ENCODE measurements at places on chromosomes 1 and 21.

DNA sequence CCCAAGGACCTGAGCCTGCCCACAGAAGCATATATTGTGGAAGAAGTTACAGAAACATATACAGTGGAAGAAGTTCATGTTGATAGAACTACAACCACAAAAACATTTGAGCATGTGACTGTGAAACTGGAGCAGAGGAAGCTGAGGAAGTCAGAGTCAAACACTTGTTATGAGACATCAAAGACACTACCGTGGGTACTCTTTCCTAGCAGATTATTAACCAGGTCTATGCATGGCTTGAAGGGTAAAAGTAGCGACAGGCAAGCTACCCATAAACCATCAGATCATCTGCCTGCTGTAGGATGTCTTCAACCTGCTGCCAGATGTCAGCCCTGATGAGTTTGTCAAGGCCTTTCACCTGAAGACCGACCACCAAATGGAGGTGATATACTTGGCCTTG lies 35.8 kb downstream of the IVNS1ABP start:
- DNase-seq = peak; percentile 77

DNA sequence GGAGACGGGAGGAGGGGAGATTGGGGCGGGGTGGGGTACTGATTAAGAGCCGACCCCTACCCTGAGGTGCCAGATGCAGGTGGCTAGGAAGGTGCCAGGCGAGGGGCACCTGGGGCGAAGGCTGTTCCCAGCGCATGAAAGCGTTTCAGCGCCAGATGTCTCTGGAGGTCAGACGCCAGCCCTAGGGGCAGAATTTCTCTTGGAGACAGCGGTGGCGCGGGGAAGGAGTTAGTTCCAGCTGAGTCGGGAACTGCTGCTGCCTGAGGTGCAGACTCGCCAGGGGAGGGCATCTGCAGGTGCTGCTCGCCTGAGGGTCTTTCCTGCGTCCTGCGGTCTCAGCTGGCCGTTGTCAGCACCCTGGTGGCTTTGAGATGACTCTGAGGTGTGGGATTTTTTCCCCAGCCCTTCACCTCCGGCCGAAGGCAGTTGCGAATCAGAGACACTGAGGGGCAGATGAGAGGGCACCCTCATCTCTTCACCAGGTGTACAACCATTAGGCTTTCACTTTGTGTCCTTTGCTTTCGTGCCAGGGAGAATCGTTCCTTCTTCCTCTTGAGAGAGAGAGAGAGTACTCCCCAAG lies 539 bp downstream of the CGN start:
- DNase-seq = peak; percentile 4

DNA sequence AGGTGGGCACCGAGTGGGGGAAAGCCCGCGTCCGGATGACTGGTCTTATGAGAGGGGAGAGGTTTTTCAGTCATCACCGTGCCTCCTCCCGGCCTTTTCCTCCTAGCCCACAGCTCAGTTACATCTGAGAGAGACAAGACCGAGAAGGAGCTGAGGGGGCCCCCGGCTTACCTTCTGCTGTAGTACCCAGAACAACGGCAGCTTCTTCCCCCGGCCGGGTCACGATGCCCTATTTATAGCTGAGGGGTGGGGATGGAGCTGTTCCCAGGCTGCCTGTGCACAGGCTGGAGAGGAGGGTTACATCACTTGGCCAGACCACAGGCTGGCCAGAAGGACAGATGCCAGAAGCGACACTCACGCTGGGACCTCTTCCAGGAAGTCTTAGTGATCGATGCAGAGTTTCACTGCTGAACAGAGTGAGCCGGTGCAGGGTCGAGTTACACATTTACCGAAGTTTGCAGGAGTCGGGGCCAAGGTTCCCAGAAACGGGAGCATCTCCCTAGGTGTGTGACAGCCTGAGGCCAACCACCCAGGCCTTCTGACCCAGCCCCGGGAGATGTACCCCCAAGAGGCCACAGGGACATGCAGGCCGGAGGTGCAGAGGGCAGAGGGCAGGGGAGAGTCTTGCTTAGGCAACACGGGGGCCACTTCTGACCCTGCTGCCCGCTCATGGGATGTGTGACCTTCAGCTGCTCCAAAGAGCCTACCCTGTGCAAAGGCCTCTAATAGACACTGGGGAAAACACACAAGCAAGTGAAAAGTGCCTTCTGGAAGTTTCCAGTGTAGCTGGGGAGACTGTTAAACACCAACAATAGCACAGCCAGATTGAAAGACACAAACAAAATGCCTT lies at the start of gene AGT:
Gene AGT, minus strand, starts transcription at position 208 of the 850 bp plus-strand sequence. CDS start 3,299 bp downstream, outside the sequence.
- DNase-seq = no peak

DNA sequence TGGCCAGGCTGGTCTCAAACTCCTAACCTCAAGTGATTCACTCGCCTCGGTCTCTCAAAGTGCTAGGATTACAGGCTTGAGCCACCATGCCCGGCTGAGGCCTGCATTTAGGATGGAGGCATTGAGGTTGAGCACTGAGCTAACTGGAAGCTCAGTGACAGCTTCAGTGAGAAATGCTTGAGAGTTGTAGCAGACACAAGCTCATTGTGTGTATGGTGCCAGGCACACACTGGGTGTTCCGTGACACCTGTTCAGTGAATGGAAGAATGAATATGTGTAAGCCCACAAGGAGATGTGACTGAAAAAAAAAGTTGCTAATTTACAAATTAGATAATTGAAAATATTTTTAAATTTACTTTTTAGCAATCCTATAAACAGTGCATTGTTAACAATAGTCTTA lies 21.8 kb downstream of the LURAP1 start:
- no peak for DNase-seq

- DNase-seq = no peak
These were observed 492.0 kb upstream of the RUNX1 start for GRCh38 chr21:35540950-35541638.

GRCh38 chr1:111669268-111669667 lies 49.7 kb downstream of the RAP1A start:
- no peak for DNase-seq

- DNase-seq = no peak
These were observed 934 bp upstream of the MSH4 start for GRCh38 chr1:75795703-75796193.

GRCh38 chr1:10631121-10631810 lies 156.5 kb downstream of the PEX14 start:
- no peak for DNase-seq

- DNase-seq = no peak
These were observed 15.1 kb upstream of the EPB41 start for GRCh38 chr1:28899267-28899666.

DNA sequence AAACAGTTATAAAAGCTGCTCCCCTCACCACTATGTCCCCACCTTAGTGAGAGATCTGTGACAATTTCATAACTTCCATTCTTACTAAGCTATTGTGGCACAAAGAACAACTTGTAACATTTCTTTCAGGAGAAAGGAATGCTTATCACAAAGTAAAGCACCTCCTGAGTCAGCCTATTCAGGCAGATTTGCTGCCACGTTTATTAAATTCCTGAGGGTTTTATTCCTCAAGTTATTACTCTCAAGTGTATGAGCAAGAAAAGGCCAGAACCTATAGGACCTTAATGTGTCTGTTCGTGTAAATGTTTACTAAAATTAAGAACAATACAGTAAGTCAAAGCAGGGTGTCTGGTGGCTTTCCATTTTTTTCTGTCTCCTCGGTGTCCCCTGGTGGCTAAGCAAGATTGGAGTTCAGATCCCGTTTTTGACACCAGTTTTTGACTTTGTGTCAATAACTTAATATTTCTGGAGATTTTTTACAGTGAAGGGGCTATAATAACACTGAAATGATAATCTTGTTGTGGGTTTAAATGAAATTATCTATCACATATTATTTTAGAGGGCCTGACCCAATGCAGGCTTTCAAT lies 1539.6 kb downstream of the BRINP3 start:
- no peak for DNase-seq

DNA sequence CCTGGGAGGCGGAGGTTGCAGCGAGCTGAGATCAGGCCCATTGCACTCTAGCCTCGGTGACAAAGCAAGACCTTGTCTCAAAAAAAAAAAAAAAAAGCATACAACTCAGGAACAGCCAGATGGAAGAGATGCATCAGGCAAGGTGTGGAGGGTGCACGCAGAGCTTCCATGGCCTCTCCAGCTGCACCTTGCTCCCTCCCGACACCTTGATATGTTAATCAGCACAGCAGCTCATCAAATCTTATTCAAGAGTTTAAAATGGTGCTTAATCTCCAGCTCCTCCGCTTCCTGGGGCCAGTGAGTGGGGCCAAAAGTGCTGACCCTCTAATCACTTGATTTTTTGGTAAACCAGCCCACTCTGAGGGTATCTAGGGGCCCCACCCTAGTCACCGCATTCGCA lies 29.3 kb upstream of the FAM89A start:
- DNase-seq = no peak

DNA sequence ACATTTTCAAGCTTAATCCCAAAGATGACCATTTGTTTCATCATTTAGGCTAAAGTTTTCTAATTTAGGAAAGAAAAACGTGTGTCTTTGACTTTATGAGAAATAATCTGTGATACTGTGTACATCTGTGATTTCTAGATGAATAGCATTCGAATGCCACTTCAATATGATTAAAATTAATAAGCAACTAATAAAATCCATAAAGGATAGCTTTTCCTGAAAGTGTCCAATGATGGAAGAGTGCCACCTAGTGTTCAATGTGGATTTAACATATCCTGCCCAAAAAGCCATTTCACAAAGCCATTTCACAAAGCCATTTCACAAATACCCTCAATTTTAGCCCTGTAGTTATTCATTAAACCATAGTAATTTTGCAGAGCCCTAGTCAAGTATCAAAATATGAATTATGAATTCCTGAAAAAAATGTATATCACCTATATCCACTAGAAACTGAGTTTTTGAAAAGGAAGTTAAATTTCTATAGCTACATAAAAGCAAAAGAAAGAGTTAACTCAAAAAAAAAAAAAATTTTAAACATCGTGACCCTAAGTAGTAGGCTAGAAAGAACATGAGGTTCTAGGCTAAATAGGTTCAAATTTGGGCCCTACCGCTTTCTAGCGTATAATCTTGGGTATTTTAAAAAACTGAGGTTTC lies 19.1 kb downstream of the NME7 start:
- DNase-seq = peak; percentile 57

- DNase-seq = no peak
These were observed 588 bp downstream of the NEXN start for GRCh38 chr1:77888781-77889642.

GRCh38 chr1:184764483-184764882 lies 9.8 kb upstream of the EDEM3 start:
- no peak for DNase-seq

DNA sequence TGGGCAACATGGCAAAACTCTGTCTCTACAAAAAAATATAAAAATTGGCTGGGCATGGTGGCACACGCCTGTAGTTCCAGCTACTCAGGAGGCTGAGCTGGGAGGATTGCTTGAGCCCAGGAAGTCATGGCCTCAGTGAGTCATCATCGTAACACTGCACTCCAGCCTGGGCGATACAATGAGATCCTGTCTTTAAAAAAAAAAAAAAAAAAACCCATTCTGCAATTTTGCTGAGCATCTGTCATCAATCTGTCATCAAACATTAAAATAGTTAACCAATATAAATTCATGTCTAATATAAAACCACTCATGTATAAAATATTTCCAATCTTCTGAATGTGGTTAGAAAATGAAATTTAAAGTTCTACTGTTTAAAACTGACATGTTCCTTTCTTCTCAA lies 56.9 kb downstream of the LPAR3 start:
- no peak for DNase-seq

DNA sequence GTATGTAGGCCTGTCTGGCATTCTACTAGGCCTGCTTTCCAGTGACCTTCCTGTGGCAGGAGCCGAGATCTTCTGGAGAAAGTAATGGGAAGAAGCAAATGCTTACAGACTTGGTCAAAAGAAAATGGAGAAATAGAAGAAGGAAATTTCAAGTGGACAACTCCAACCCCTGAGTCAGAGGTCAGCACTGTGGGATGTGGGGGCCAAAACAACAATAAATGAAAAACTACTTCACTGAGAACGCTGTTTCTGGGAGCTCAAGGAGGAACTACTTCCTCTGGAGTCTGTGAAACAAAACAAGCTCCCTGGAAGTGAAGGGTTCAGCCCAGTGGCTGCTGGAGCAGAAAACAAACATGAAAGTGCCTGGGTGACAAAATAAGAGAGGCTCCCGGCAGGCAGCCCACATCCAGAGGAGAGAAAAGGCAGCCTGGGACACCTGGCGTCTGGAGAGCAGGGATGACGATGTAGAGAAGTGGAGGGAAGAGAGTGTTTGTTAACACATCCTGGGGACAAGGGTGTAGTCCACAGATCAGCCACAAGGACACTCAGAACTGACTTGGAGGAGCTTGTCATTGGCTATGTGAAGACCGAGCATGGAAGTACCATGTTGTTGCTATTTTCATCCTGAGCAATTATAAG lies 355.2 kb downstream of the SMYD3 start:
- DNase-seq = no peak

DNA sequence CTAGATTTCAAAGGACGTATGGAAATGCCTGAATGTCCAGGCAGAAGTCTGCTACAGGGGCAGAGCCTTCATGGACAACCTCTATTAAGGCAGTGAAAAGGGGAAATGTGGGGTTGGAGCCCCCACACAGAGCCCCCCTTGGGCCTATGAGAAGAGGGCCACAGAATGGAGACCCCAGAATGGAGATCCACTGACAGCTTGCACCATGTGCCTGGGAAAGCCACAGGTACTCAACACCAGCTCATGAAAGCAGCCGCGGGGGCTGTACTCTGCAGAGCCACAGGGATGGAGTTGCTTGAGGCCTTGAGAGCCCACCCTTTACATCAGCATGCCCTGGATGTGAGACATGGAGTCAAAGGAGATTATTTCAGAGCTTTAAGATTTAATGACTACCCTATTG lies 108.7 kb downstream of the DMRTB1 start:
- no peak for DNase-seq

DNA sequence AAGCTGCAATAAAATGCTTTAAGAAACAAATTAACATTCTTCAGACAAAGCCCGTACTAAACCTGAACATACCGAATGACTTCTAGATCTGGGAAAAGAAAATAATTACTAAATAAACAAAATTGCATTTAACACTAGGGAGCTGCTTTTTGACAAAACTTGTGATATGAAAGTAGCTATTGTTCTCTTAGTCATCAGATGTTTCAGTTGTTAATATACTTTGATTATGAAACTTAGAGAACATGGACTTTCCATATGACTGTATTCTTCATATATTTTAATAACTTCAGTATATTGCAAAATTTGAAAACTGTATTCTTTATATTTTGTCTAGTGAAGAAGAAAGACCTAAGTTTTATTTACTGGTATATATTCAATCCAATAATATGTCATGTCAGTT lies 1262.1 kb downstream of the NCAM2 start:
- DNase-seq = no peak

- no peak for DNase-seq
These were observed 111.6 kb downstream of the SPSB1 start for GRCh38 chr1:9404117-9404914.

- no peak for DNase-seq
These were observed 50.7 kb upstream of the TRAPPC10 start for GRCh38 chr21:43961382-43961909.

- peak; percentile 48 for DNase-seq
These were observed 19.4 kb downstream of the PLEKHO1 start for GRCh38 chr1:150168960-150169601.

- no peak for DNase-seq
These were observed 430 bp downstream of the FBXO2 start for GRCh38 chr1:11653861-11654136.

- no peak for DNase-seq
These were observed 58.3 kb downstream of the UBE2T start for GRCh38 chr1:202283379-202283844.

GRCh38 chr1:9840176-9840575 lies 16.4 kb upstream of the CLSTN1 start:
- DNase-seq = no peak
